Activated CD8-positive, alpha-beta memory T cell treated with anti-CD3 and anti-CD28 coated beads, Interleukin-2, amount 10 ng/mL, durations not matched to agents 7 days and 5 days (primary cell): ENCODE measurements at places on chromosomes 16 and 17.

GRCh38 chr16:49602201-49602975 is 228.8 kb downstream of the C16orf78 start:
- peak; percentile 38 for DNase-seq

DNA sequence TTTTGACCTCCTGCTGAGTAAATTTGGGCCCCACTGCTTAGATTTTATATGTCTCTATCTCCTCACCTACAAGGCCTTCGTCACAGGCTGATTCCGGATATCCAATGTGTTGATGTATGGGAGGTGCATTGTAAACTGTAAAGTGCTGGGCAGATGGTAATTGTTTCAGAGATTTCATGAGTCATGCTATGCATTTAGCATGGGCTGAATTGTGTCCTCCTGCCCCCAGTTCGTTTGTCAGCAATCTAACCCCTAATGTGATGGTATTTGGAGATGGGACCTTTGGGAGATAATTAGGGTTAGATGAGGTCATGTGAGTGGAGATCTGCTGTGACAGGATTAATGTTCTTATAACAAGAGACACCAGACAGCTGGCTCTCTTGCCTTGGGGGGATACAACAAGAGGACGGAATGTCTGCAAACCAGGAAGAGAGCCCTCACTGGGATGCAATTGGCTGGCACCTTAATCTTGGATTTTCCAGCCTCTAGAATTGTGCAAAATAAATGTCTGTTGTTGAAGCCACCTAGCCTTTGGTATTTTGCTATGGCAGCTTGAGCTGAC is 101.8 kb upstream of the NLRP1 start:
- DNase-seq, result no peak

GRCh38 chr17:62631936-62632924 is 4.8 kb downstream of the MRC2 start:
- no peak for DNase-seq

DNA sequence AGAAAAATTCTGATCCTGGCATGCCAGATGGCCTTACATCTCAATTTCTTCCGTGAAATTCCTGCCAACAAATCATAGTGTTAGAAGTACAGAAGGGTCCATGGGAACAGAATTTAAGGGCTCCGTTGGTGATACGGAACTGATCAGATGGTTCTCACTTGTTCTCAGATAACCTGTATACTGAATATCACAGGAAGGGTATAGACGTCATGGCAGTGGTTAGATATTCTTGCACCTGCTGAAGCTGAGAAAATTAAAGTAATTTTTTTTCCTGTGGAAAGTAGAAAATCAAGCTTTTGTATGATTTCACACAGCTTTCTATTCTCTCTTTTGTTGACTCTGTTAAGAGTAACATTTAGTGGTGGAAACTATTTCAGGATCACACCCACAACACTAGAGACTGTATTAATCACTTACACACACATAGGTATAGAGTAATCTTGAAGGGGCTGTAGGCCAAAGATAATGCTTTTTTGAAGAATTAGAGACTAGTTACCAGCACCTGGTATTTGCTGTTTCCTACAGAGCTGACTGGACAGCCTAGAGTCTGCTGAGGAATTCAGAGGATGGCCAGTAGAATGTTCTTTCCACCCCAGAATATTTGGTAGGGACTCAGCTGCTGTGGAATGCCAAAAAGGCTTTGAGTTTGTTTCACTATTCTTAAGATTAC is 7.5 kb downstream of the TENT4B start:
- no peak for DNase-seq

DNA sequence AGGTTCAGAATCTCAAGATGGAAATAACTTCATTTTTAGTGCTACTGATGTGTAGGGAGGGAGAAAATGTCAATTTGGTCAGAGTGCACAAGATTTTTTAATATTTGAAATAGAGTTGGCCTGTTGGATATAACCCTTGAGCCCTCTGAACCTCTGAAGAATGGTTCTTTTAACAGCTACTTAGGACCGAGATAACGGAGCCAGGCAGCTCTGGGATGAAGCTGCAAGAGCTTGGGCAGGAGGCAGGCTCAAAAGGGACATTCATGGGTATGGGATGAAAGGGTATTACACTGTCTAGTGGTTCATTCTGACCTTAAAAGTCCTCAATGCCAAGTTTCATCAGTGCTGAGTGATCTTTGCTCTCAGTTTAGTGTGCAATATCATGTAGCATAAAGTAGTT is 111.4 kb upstream of the CPHXL start:
- DNase-seq, result no peak

- DNase-seq, result peak; percentile 82
These were observed at the start of gene CHD9 for GRCh38 chr16:53054670-53055485. Gene CHD9, plus strand, starts transcription at chr16:53054991. Its CDS starts 101,099 bp downstream, at chr16:53156090.

DNA sequence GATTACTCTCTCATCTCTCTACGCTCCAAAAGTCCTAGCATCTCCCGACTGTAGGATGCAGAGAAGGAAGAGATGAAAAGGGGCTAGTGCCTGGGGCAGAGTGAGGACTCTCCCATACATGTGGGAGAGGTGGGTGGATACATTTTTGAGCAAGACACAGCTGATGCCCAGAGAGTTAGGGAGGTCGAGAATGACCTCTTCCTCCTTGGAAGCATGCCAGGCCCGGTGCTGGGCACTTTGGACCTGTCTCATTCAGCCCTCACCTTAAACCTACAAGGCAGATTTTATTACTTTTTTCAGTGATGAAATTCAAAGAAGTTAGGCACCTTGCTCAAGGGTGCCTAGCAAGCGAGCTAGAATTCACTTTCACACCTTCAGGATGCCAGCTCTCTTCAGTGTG is 38.2 kb downstream of the WSCD1 start:
- no peak for DNase-seq
